ENCODE measurements at places on chromosomes 2 and 18.
A peak's percentile ranks its signal among the peaks of the same experiment; 100 is the strongest.

DNA sequence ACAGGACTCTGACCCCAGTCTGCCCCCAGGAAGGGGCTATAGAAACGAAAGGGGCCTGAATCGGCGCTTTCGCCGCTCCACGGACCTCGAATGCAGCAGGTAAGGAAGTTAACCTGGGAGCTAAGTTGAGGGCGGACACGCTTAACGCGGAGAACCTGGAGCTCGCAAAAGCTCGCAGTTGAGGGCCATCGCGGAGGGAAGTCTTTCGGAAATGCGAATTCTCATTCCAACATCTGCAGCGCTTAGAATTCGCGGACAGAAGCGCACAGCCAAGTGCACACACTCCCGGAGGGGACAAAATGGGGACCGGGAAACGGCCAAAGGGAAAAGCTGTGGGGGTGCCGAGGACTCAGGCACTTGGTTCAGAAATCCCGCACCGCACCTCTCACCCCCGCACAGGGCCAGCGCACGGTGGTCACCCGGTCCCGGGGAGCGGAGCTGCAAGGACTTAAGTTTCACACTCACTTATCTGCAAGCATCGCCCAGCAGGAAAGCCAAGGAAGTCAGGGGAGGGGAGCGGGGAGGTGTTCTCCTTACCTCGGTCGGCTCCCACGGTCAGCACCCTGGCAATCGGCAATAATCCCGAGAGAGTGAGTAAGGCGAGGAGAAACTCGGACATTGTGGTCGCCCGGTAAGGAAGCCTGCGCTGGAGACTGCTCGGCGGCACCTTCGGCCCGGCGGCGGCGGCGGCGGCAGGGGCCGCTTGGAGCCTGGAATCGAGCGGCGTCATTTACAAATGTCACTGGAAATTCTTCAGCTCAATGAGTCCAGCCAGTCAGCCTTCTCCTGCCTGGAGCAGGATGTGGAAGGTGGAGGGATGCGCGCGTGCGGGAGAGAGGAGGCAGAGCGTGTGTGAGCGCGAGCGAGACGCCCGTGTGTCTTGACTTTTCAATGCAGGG, 456 bp downstream of the LRP1B start:
- no peak for DNase-seq

DNA sequence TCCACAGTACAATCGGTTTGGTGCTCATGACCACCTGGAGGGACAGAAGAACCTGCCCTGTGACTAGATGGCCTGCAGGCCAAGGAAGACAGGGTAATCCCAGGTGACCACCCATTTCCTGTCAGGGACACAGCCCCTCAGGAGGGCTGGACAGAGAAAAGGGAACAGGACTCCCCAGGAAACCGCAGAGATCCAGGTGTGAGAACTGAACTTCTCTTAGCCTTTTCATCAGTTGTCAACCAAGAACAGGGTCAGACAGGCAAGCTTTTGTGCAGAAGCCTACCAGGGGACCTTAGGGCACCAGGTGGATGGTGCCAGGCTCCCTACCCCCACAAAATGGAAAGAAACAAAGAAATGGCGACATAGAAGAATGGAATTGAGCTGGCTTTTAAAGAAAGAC, 132.3 kb downstream of the HDAC4 start:
- DNase-seq: no peak

- DNase-seq: no peak
These were observed 2.5 kb downstream of the TMBIM1 start for GRCh38 chr2:218289639-218290315.

- DNase-seq: no peak
These were observed 979.5 kb upstream of the CELF4 start for GRCh38 chr18:38545071-38545470.

- no peak for DNase-seq
These were observed 1.7 kb downstream of the FZD7 start for GRCh38 chr2:202035089-202035940.

DNA sequence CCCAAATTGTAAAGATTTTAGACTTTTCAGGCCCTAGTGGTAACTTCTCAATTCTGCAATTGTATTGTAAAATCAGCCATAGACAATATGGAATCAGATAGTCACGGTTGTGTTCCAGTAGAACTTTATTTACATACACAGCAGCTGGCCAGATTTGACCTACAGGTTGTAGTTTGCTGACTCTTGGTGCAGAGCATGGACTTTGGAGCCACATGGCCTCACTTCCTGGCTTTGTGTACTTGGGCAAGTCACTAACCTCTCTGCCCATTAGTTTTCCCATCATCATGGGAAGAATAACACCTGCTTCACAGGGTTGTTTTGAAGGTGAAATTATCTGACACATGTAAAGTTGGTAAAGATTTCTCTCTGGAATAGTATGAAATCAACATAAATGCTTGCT, 147.6 kb downstream of the TMEM200C start:
- DNase-seq: no peak

GRCh38 chr2:207953354-207953753, 72.0 kb downstream of the PLEKHM3 start:
- DNase-seq: no peak

- peak; percentile 14 for DNase-seq
These were observed 81.8 kb downstream of the HDAC4 start for GRCh38 chr2:239318790-239319661.

- DNase-seq: no peak
These were observed 31.3 kb downstream of the NPHP1 start for GRCh38 chr2:110173523-110173922.

- DNase-seq: no peak
These were observed 87.1 kb upstream of the DNAJC10 start for GRCh38 chr2:182628916-182629315.

GRCh38 chr2:85710687-85711577, 16.8 kb downstream of the GNLY start:
- DNase-seq: peak; percentile 91

- DNase-seq: no peak
These were observed 59.0 kb downstream of the TACR1 start for GRCh38 chr2:75140288-75140687.

GRCh38 chr2:233556881-233557736, 9.5 kb downstream of the USP40 start:
- no peak for DNase-seq

DNA sequence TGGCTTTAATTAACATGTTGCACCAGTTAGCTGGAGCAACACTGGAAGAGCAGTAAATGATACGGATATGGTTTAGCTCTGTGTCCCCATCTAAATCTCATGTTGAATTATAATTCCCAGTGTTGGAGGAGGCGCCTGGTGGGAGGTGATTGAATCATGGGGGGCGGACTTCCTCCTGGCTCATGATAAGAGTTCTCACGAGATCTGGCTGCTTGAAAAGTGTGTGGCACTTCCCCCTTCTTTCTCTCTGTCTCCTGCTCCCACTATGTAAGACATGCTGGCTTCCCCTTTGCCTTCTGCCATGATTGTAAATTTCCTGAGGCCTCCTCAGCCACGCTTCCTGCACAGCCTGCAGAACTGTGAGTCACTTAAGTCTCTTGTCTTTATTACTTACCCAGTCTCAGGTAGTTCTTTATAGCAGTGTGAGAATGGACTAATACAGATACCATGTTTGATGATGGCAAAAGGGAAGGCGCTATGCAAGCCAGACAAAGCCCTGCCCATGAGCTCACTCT, 963.6 kb downstream of the SOCS6 start:
- DNase-seq: no peak

GRCh38 chr2:7950035-7950612, 731.7 kb upstream of the ID2 start:
- DNase-seq: no peak

DNA sequence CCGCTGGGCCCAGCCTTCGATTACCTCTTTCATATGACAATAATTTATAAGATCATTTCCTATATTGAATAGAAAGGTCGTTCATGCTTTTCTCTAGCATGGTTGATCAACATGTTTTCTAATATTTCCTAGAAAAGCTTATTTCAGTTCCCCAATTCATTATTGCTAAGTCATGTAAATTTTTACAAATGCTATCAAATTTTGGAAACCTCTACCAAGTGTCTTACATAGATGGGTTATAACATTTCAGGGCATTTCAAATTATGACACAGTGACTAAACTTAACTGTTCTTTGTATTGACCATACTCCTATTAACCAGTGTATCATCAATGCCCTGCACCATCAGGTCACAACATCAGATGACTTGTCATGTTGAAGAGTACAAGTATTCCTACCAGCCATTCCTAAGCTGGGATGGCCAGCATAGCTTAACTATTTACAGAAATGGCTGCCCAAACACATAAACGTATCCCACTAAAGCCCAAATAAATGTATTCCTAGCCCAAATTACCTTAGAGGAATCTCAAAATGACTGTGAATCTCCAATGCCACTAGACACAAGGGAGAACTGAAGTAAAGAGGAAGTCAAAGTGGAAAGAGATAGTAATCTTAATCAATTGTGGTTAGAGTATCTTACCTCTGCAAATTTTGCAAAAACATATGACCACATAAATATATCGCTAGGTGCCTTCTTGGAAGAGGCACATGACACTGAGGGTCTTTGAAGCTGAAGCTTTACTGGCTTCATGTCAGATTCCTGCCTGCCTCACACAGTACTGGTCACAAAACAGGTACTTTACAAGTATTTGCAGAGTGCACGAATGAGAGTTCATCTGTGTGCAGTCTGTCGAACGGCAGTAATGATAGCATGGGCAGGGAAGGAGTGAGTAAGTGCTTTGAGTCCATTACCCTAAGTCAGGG, 87.3 kb upstream of the TLK1 start:
- no peak for DNase-seq

DNA sequence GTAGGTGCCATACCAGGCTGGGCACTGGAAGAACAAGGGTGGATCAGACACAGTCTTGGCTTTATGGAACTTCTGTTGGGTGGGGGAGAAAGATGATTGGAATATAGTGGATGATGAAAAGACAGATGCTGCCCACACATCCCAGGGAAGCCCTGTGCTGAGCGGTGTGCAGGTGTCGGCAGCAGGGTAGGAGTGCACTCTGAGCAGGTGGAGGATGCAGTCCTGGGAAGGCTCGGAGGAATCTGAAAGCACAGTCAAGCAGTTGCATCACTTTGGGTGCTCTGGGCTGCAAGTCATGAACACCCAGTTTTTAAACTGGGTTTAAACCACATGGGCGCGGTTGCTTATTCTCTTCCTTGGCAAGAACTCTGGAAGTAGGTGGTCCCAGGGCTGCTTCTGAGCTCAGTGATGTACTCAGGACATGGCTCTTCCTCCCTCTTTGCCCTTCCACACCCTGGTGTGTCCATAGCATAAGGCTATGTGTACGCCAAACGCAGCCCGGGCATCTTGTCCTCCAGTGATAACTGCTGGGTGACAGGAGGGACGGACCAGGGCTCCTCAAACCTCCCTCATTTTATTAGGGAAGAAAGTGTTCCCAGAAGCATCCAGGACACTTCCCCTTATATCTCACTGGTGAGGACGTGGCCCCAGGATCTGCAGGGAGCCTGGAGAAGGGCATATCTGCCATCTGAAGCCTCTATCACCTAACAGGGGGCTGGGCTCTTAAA, 84.0 kb downstream of the SH3RF3 start:
- DNase-seq: no peak

- DNase-seq: no peak
These were observed 191.0 kb downstream of the TWIST2 start for GRCh38 chr2:239038773-239039478.

DNA sequence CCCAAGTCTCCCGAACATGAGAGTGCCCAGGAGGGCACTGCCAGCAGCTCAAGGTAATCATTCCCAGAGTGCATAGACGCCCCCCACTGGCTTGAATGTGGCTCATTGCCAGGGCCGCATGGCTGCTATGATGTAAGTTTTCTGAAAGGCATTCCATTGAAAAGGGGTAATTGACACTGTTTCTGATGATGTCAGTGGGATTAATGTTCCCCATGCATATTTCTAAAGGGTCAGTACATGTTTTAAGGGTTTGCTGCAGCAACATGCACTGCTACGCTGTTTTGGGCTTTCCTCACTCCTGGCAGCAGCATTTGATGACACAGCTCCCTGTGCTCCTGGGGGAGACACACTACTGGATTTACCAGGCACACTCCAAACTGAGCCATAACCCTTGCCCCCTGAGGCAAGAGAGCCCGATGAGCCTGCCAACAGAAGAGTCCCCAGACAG, 36.7 kb downstream of the KIAA2012 start:
- DNase-seq: no peak

- no peak for DNase-seq
These were observed 433.6 kb downstream of the LRATD1 start for GRCh38 chr2:15066138-15066537.

DNA sequence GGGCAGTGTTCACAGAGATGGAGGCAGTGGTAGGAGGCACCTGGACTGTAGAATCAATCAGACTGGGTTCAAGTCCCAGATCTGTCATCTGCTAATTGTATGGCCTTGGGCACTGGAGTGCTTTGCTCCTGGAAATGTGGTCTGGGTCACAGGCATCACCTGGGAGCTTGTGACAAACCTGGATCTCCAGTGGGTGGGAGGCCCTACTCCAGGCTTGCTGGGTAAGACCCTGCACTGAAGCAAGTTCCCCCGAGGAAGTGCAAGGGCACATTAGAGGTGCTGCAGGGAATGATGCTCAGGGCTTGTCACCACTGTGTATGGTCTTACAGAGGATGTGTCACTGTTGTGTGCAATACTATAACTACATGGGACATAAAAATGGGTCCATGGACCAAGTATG, 220.5 kb upstream of the ID2 start:
- DNase-seq: no peak

DNA sequence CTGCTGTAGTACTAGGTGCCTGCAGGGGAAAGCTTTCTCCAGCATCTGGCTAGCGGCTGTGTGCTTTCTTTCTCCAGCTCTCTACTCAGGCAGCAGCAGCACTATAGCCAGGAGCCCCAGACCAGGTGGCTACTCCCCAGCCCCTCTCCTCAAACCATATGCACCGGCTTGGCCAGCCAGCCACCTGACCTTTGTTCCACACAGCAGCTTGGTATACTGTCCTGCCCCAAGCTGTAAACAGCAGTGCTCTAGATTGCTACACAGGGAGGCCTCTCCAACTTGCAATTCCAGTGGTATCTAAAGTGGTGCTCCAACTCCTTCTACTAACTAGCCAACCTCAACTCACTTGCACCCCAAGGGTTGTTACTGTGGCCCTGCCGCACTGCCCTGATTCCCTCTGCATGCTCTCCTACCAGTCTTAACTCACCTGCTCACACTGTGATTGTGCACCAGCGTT, 19.6 kb downstream of the LDAH start:
- DNase-seq: no peak

GRCh38 chr2:217929272-217929671, 73.5 kb downstream of the TNS1 start:
- no peak for DNase-seq

GRCh38 chr2:160869411-160869810, 290.8 kb upstream of the TANK start:
- no peak for DNase-seq

GRCh38 chr2:26986576-26986975, 16.1 kb downstream of the MAPRE3 start:
- DNase-seq: no peak

GRCh38 chr2:237720957-237721356, 77.6 kb upstream of the RBM44 start:
- DNase-seq: no peak

All from DMS79 (cell line).